Fibroblast of mammary gland (primary cell): ENCODE measurements at places on chromosomes 1 and 21.

GRCh38 chr1:31422505-31423319 is 9.7 kb downstream of the SERINC2 start:
- DNase-seq = peak; percentile 92

DNA sequence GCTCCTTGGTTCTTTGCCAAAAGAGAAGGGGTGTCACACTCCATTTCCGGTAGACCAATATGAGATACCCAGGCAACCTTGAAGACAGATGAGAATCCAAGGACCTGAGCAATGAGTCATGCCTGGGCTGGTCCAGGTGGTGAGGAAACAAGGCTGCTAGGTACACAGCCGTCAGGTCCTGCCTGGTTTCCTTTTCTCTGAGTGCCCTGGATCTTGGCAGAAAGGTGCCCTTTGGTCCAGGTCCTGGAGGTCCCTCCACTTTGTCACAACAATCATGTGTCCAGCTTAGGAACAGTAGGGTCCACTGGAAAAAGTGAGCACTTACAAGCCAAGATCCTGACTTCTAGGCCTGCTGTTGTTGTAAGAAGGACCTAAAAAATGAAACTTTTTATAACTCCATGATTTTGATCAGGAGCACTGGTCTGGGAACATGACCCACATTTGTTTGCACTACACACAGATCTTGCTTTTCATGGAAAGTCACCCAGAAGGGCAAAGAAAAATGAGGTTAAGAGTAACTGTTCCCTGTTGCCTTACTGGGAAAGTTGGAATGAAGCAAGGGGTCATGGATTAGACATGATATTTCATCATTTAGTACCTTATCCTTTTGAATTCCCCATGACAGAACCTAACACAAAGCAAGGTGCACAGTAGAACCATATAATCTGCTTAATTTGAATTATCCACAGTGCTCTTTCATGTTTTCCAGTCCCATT is 94.7 kb downstream of the PAPPA2 start:
- no peak for DNase-seq

GRCh38 chr1:233376382-233377110 is 49.0 kb downstream of the MAP3K21 start:
- DNase-seq = no peak

DNA sequence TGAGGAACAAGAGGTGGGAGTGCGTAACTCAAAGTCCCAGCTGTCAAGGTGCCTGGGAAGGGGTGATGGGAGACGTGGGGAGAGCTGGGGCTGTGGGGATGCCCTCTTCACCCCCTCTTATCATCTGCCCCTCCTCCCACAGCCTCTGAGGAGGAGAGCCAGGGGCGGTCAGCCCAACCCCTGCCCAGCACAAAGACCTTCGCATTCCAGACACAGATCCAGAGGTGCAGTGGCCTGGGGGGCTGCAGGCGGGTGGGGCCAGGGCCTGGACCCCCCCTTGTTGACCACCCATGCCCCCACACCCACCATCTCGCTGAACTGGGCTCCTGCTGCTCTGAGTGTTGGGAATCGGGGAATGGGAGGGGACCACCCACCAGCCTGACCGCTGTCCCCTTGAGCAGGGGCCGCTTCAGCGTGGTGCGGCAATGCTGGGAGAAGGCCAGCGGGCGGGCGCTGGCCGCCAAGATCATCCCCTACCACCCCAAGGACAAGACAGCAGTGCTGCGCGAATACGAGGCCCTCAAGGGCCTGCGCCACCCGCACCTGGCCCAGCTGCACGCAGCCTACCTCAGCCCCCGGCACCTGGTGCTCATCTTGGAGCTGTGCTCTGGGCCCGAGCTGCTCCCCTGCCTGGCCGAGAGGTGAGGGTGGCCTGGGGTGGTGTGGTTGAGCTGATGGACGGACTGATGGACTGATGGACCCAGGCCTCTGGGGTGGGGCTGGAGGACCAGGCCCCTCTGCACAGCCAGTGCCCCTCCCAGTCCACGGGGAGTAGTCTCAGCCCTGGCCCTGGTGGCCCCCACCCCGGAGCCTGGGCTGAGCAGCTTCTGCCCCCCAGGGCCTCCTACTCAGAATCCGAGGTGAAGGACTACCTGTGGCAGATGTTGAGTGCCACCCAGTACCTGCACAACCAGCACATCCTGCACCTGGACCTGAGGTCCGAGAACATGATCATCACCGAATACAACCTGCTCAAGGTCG is 29.7 kb downstream of the TRIM11 start:
- DNase-seq = no peak

DNA sequence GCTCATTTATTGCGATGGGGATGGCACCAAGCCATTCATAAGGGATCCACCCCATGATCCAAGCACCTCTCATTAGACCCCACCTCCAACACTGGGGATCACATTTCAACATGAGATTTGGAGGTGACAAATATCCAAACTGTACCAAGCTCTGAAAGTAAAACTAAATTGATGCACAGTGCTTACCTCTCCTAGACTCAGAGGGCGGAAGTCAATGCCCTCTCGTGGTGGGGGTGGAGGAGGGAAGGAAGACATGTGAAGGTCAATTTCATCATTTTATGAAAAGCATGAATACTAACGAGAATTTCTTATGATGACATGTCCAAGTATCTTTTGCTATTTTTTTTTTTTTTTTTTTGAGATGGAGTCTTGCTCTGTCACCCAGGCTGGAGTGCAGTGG is 120.0 kb downstream of the PGBD5 start:
- no peak for DNase-seq

DNA sequence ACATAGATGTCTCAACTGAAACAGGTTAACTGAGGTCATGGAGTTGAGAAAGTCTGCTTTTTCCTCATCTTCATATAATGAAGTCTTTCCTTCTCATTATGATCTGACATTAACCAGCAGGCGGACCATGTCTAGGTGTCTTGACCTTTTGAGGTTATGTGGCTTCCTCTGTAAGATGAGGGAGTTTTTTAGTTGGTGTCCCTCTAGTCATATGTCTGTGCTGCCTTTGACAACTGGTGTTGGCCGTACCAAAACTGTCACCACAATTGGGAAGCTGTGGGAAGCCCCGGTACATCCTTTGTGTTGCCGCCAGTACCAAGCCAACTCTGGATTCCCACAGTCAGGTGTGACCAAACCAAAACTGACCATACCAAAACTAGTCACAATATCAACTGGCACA is 105.1 kb downstream of the PBX1 start:
- DNase-seq = no peak

DNA sequence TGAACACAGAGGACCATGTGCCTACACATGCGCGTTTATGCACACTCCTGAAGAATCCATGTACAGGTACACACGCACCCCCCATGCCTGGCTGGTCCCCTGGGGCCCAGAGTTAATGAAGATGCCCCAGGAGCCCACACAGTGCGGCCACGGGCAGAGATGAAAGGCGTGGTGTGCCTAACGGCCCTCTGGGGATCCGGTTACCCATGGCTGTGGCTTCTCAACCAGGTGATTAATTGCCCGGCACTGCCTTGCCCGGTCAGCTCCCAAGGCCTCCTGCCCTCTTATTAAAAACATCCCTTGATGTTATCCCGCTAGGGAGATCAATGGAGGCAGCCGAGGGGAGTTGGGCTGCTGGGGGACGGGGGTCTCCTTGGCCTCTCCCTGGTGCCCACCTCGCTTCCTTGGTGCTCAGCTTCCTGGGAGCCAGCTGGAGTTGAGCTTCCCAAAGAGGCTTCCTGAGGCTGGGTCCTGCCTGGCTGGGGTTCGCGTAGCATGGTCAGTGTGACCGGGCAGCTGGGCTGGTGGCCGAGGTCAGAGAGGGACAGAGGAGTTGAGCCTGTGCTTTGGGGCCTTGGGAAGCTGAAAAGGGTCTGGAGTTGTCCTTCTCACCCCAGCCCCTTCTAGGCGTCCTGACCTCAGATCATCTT is 75.0 kb upstream of the WNT4 start:
- DNase-seq = no peak

DNA sequence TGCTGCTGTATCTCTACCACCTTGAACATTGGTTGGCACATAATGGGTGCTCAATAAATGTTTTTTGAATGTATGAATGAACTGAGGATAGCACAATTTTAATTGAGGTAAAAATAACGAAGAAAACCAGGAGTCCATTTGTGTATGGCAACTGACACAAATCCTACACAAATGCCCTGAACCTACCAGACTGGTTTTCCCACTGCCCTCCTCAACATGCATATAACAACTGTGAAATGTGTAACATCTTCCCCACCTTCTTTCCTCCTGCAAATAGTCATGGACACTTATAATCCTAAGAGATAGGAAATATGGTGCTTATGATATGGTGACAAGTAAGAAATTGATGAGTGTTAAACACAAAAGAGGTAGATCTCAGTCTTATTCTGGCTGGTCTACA is 9.9 kb upstream of the LMO4 start:
- no peak for DNase-seq

GRCh38 chr21:45004481-45005247 is 64.8 kb downstream of the SLX9 start:
- peak; percentile 14 for DNase-seq

DNA sequence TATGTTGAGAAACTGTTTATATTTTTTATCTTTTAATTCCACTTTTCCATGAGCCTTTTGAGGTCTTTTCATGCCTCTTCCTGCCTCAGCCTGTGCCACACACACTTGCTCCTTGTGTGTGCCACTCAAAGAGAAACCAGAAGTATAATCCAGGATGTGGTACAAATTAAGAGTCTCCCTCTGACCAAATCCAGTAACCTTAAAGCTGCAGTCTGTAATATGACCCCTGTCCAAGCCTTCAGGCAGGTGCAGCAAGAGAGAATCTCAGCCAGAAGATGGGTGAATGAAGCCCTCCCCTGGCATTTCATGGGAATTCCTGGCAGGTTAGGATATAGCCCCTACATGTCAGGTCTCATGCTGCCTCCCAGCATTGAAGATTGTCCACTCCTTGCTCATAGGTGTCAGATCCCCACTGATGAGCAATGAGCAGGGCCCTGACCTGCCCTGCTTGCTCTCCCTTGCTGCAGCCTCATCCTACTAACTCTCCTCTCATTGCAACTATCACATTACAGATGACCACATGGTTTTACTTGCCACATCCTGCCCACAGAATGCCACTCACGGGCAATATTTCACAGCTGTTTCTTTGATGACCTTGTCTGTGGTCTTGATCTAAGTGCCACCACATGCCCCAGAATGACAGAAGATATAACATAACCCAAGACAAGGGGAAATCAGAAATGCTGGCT is 169.3 kb downstream of the SEC16B start:
- peak; percentile 63 for DNase-seq

DNA sequence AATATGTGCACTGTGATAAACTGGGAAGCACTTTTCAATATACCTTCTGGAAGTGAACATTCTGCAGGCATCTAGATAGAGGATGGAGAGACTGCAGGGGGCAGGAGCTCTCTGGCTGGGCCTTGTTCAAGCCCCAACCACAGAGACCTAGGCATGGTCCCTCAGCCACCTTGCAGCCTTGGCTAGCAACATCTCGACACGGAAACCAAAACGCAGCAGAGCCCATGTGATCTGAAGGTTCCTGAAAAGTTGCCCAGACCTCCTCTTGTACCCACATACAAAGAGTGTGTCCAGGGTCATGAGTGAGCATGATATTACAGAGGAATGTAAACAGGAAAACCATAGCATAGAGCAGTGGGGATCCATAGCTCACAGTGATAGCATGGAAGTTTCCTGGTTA is 33.1 kb upstream of the SAMD11 start:
- no peak for DNase-seq

DNA sequence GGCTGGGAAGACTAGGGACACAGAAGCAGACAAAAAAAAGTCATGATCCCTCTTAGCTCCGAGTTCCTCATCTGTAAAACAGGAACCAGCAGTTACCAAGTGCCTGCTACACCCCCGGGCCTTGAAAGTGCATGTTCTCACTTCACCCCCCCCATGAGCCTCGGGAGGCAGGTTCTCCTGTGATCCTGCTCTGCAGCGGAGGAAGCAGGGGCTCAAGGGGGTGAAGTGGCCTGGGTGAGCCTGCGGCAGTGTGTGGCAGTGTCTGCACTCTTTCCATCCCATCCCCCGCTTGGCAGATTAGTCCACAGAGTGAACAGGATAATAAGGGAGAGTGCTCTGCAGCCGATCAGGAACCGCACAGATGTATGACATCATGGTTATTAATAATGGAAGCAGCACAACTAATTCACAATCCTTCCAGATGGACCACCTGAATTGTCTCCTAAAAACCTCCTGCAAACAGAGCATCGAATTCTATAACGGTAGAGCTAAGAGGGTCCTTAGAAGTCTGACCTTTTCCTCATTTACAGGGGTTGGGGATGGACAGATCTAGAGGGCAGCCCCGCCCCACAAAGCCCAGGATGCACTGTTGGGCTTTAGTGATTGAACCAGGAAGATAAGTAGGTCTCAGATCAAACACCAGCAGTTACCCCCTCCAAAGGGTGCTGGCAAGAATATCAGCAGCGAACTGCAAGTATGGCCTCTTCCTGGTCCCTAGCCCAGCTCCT is 174.1 kb upstream of the EDN2 start:
- DNase-seq = no peak

DNA sequence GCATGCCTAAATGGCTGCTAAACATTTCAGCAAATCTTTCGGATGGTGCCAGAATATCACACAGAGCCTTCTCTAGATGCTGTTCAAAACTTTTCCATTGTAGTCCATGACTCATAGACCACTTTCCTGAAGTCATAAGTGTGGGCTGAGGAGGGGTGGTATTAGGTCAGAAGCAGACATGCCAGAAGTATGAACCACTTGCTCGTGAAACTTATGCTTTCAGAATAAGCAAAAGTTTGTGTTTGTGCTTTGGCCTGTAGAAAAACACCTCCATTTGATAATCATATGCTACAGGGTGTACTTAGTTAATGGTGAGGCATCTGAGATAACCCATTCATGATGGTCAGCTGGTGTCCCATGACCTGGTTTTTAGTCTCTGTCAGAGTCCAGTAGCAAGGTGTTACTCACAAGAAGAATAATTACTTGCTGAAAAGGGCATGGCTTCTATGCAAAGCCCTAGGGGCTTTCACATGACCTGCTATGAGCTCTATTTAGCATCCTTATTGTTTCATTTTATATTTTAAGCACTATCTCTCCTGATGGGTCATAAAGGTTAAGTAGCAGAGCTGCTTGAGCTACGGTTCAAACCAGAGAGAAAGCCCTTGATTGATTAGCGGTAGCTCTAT is 183.1 kb upstream of the IVNS1ABP start:
- DNase-seq = peak; percentile 93

GRCh38 chr1:35539073-35539823 is 18.0 kb downstream of the KIAA0319L start:
- DNase-seq = peak; percentile 42
